ENCODE measurements at places on chromosomes 11 and 22.

GRCh38 chr11:78560153-78560552 lies 14.5 kb downstream of the NARS2 start:
- DNase-seq = no peak

DNA sequence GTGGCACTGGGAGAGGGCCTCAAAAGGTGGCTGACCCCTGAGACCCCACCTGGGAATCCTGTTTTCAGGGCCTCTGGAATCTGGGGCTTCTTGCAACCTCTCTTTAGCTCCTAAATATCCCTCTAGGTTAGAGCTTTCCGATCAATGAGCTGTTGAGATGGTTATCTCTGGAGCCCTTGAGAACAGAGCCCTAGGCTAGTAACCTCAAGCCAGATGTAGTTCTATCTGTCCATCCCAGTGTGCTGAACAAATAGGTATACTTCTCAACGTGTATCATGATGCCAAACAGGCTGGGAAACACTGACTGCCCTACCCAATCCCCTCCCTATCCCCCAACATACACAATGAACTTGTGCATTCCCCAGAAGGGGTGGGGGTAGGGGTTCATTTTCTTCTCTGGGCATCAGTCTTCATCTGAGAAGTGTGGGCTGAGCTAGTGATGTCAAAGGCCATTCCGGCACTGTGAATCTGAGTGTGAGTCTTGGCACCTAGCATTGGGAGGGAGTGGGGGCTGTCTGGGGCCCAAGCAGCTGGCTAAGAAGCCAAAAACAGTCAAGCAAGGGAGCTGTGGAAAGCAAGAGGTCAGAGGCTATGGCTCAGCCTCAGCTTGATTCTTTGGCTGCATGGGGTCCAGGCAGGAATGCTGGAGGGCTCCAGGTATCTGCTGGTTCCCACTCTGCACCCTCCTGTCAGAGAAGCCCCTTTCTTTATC lies 17.3 kb downstream of the CD82 start:
- no peak for DNase-seq

- no peak for DNase-seq
These were observed 21.4 kb downstream of the INSC start for GRCh38 chr11:15136166-15136565.

- no peak for DNase-seq
These were observed 5.8 kb upstream of the PAMR1 start for GRCh38 chr11:35531246-35531645.

DNA sequence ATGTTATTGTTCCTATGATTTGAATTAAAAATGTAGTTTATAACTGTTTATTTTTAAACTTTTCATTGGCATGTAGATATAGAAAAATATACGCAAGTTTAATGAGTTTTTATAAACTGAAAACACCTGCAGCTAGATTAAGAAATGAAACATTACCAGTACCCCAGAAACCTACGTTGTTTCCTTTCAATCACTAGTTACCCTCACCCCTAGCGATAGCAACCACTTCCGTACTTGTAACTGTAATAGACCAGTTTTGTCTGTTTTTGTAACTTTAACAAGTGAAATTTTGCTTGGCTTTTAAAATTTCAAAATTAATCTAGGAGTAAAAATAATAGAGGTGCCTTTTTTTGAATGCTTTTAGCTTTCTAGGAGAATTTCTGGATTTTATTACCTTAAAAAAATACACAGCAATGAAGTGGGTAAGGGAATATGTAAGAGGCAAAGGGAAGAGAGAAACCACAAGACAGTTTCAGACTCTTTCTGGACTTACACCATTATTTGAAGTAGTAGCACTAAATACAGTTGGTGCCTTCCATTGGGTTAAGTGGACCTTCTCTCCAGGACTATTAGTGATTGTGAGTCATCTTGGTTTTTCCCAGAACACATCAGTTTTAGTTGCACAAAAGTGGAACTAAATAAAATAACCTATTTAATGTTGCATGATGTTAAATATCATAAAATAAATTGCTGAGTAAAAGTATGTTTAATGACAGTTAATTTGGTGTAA lies 18.7 kb upstream of the NAT10 start:
- no peak for DNase-seq

GRCh38 chr11:132396318-132396717 lies 1025.9 kb downstream of the NTM start:
- DNase-seq = no peak

DNA sequence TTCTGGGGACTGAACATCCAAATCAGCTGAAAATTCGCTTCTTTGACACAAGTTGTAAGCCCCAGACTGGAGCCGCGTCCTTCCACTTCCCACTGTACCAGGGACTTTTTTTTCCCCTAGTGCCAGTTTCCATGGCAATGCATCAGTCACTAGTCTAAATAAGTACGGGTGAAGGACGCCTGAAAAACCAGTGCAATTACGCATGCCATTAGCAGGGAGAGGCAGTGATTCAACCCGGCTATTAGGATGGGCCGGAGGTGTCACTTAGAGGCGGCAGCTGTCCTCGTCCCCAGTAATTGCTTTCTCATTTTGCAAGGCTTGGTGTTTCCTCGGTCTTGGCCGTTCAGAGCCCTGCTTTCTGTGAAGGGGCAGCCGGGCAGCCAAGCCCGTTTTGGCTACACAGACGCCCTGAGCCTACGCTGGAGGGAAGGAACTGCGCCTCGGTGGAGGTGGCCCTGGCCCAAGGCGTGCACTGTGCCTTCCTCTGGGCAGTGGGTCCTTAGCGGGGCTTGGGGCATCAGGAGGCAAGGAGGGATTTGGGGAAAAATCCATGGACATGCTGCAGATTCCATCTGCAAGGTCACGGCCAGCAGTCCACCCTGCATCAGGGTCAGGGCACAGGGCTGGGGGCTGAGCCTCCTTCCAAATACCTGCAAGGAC lies 319.7 kb downstream of the CTTN start:
- no peak for DNase-seq

DNA sequence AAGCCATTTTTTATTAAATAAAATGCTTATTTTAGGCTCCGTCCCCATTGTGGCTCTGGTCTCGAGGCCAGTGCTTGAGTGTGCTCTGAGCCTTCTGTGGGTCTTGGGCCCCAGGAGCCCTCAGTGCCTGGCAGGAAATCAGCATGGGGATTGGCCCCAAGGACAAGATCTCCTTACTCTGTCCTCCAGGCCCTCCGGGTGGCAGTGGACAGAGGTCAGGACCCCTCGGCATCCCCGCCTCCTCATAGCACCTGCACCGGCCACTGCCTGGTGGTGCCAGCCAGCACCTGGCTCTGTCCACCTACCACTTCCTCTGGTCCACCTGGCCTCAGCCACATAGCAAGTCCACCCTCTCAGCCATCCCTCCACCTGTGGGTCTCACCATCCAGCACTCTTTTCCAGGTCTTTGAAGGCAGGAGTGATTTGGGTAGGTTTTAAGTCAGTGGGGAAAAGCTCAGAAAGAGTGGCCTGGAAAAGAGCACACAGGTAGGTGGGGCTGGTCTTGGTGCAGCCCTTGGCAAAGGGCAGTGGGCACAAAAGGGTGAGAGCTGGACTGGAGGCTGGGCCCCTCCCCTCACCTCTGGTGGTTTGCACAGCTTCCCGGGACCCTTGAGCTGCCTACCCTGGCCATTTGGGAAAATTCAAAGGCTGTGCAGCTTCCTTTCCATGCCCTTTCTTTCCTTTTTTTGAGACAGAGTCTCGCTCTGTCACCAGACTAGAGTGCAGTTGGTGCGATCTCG lies 3.5 kb downstream of the CLDN5 start:
- no peak for DNase-seq

DNA sequence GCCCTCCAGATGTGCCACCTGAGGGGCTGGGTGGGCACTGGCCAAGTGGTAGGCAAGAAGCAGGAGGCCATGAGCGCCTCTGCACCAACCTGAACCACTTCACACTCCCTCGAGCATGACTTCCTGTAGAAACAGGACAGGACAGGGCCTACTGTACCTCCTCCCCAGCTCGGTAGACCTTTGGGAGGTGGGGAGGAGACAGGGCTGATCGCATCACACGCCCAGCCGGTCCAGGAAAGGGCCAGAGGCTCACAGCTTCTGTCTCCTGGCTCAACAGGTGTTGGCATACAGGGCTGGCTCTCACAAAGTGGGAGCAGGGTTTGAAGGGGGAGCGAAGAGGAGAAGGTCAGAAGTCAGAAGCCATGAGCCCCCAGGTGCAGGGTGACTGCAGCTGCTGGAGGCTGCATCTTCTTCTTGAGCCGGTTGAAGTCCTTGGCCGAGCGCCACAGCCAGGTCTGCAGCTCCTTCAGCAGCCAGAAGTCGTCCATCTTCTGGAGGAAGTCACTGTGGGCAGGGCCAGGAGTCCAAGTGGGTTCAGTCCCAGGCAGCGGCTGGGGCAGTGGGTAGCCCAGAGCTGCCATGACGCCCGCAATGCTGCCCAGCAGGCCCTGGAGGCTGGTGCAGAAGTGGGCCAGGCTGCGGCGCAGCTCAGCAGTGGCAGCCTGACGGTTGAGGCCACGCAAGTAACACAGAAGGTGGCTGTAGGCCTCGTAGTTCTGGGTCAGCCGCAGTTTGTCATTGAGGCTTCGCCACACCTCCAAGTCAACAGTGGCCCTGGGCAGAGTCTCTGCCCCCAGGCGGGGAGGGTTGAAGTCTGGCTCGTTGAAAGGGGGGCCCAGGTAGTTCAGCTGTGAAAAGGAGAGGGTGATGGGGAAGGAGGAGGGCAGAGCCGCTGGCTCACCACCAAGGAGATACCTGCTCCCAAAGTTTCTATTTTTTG lies 8.3 kb downstream of the CLCF1 start:
- DNase-seq = no peak

- peak; percentile 35 for DNase-seq
These were observed 52.5 kb upstream of the CLDN5 start for GRCh38 chr22:19576460-19577421.

Measured in activated T-cell treated with anti-CD3 and anti-CD28 coated beads for 1 hour (primary cell).